AG04449 (cell line): ENCODE measurements at places on chromosomes 16 and 17.
A peak's percentile ranks its signal among the peaks of the same experiment; 100 is the strongest.

DNA sequence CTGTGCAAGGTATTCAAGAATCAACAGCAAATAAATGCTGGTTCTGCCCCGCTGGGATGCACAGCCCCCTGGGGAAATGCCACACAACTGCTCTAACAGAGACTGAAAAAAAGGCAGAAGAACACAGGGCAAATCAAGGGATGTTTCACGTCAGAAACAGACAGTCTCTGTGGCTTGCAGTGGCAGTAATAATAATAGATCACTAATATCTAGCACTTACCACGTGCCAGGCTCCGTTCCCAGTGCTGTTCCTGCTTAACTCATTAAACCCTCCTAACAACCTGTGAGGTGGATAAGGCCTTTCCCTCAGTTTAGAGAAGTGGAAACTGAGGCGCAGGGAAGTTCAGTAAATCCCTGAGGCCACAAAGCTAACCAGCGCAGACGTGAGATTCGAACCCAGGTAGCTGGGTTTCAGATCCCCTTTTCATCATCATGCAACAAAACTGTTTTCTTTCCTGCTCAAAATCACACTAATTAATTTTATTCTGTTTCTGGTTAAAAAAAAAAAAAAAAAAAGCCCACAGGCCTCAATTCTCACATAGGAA is 36.7 kb downstream of the ARHGAP17 start:
- DNase-seq: no peak

- no peak for DNase-seq
Measured at GRCh38 chr17:68820825-68821481, 134.2 kb downstream of the ABCA8 start.

DNA sequence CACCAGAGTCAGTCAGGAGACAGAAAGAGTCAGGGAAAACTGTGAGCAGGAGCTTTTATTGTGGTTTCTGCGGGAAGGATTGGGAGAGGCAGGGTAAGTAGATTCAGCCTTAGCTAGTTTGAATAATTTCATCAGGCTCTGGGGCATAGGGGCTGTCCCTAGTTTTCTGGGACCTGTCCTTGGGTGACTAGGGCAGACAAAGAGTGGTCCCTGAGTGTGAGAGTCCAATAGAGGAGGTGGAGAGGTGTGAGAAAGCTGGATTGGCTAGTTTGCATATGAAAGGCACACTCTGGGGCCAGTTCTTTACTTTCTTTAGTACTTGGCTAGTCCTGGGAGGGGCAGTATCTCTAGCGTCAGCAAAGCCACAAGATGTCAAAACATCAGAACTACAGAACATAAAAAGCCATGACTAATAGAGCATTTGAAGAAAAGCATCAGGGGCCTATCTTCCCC is 255.6 kb downstream of the HS3ST3A1 start:
- peak; percentile 92 for DNase-seq

- DNase-seq: no peak
Measured at GRCh38 chr17:81885869-81886548, 5.4 kb downstream of the ALYREF start.

DNA sequence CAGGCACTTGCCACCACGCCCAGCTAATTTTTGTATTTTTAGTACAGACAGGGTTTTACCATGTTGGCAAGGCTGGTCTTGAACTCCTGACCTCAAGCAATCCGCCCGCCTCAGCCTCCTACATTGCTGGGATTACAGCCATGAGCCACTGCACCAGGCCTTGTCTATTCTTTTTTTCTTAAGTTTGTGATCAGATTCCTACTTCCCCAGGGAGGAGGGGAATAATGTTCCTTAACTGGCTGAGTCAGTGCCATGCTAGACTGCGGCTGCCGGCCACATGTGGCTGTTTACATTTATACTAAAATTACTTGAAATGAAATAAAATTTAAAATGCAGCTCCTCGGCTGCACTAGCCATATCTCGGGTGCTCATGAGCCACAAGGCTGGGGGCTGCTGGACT is 27.8 kb upstream of the USP36 start:
- DNase-seq: peak; percentile 41

- no peak for DNase-seq
Measured at GRCh38 chr17:2994441-2994840, 69.0 kb downstream of the OR1D5 start.

DNA sequence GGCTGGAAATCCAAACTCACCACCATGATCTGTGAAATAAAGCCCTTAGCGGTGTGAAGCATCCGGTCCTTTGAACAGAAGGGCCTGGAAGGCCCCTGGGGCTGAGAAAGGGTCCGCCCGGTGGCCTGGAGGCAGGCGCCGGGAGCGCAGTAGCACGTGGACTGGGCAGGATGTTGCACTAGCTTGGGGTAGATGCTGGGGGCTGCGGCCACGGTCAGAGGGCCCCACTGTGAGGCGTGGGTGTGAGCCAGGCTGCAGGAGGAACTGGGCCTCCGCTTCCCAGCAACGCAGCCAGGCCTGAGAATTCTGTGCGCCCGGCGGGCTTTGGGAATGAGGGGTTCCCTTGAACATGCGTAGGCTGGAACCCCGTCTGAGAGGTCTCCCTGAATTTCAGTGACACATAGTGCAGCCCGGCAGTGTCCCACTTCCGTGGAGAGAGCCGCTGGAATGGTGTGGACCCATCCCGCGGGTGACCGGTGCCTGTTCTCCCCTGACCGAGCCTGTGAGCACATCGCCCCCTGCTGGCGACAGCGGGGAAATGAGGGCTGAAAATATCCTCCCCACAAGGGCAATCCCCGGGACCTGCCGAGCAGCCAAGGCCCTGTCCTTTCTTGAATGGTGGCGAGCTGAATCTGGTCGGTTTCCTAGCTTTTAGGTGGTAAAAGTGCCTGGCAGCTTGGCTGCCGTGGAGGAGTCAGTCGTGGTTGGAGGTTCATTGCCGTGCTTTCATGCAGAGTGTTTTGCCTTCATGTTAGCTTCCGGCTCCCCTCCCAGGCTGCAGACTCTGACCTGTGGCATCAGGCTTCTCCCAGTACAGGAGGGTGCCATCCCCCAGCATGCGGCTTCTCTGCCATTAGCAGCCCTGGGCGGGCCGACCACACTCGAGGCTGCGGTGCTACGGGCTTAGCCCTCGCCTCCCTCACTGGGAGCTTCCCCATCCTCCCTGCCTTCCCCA is 43.8 kb downstream of the DNAJA2 start:
- no peak for DNase-seq
